ENCODE measurements at places on chromosomes 12 and 14. TPM values are rescaled to one million over a fixed set of nuclear protein-coding genes. Genes with fewer than 3 reads are reported as not detected.

DNA sequence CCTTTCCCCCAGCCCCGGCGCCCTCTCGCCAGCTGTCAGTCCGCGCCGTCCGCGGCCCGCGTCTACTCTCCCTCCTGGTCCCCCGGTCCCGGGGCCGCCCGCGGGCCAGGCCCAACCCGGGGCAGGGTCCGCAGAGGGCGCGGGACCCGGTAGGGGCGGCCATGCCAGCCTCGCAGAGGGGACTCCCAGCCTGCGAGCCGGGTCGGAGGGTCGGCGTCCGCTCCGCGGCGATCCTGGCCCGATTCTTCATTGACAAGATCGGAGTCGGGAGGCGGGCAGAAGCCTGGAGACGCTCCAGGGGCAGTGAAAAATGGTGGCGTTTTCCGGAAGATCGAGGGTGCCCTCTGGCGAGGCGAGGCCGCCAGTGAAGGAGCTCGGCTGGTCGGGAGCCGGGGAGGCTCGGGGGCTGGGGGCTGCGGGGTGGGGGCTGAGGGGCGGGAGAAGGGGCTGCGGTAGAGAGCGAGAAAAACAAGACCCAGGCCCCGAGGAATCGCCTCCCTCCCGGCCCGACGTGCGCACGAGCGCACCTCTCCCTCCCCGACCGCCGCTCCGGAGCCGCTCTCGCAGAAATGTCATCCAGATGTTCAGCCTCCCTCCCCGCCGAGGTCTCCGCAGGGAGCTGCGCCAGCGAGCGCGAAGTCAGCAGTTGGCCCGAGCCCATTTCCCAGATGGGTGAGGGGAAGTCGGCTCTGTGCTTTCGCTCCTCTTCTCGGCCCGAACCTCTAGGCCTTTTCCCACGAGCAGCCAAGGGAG is 647 bp upstream of the TGFB3 start:
- DNase-seq = peak; percentile 89

GRCh38 chr14:76715101-76715500 is 46.2 kb upstream of the VASH1 start:
- no peak for DNase-seq

FAM181A gene
- total RNA-seq = not detected

NYNRIN gene
- total RNA-seq = 43.4 TPM
